ENCODE measurements at places on chromosomes 4 and X. TPM values are rescaled to one million over a fixed set of nuclear protein-coding genes. Genes with fewer than 3 reads are reported as not detected.

The SLC7A11 gene
- 10.1 TPM for total RNA-seq

The GYPE gene
- not detected for total RNA-seq

The GABRQ gene
- 8.6 TPM for total RNA-seq

DNA sequence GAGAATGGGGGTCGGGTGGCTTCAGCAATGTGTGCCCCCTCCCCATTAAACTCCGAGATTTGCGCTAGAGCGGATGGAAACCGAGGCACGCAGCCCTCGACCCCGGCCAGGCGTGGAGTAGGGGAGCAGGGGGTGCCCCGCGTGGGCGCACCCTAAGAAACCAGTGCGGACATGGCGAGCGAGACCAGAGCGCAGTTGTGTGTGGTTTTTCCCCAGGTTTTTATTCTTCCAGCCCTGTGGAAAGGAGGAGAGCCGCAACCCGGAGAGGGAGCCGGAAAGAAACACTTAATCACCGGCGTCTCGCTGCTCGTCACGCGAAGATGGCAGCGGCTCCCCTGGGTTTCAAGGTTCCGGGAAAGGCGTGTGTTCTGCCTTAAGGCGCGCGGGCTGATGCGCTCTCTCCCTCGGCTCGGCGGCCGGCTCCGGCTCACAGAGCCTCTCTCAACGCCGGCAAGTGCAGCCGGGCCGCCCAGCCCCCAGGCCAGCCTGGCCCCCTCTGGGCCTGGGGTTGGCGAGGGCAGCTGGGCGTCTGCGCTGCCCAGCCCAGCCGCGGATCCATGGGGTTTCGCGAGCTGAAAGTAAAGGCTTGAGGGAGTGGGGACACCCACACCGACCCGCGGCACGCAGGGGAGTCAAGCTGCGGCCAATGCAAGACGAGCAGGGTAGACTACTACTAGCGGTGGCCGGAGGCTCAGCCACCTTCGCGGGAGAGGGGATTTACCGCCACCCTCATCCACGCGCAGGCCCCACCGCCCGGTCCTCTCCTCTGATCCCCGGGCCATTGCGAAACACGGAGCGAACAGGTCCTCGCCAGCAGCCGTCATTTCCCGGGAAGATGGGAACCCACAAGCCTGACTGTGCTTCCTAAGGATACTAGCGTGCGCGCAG is 74.0 kb upstream of the BCOR start:
- no peak for DNase-seq

DNA sequence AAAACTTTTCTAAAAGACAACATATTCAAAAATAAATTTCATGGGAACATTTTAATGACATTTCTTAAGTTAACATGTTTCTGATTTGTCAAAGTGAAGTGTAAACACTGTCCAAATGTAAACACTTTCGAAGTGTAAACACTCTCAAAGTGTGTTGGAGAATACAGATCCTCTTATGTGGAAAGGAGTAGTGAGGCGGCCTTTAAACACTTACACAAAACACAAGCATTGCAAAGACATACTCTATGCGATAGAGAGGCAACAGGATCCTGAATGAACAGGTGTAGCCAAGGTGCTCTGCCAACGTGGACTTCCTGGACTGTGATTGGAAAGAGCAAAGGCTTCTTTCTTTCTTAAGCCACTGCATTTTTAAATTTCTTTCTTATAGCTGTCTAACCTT is 62.7 kb upstream of the PGM2 start:
- no peak for DNase-seq

DNA sequence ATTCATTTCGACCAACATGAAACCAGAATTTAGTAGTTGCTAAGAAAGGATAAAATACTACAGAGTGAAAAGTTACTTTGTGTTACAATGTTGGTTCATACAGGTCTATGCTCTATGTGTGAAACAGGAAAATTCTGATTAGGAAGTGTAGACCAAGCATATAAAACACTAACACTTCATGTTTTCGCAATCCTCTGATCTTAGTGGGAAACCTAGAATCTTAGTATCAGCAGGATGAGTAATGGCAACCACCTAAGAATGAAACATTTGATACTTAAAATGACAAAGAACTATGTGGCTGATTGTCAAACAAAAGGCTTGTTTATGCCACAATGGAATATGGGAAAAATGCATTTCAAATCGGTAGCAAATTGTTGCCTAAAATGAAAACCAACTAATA is 116.1 kb downstream of the AMMECR1 start:
- DNase-seq, result no peak

The BMPR1B gene
- 0.77 TPM for total RNA-seq

The NHS gene
- 4.5 TPM for total RNA-seq

- no peak for DNase-seq
These were observed 35.4 kb downstream of the FUNDC1 start for GRCh38 chrX:44507292-44507691.

GRCh38 chr4:104973708-104974107 is 173.0 kb upstream of the TET2 start:
- DNase-seq, result no peak

The GLOD5 gene
- total RNA-seq, result 0.27 TPM

DNA sequence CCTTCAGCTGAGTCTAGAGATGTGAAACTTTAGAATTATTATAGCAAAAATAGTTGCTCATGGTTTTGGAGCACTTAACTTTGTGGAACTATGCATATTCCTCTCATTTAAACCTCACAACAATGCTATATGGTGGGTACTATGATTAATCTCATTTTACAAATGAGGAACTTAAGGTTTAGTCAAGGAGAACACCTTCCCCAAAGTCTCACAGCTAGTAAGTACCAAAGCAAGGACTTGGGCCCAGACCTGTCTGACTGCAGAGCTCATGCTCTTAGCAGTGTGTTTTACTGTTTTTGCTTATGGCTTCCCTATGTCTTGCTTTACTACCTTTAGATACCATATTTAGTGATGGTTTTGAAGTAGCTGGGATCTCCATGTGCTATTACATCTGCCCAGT is 5.1 kb downstream of the UBE2A start:
- no peak for DNase-seq

DNA sequence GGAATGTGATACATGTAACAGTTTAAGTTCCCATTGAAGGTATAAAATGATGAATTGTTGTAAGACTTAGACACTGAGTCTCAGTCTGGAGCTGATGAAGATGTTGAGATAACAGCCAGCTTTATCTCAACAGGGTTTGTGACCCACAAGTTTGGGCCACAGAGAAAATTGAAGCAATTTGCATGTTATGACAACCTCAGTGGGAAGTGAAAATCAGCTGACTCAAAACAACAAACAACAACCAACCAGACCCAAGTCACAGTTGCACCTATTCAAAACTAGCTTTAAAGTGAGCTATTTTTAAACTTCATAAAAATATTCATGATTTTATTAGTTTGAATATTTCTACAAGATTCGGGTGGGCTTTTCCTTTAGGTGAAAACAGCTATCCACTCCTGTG is 8.0 kb downstream of the SFRP2 start:
- DNase-seq, result no peak

The KDR gene
- total RNA-seq, result 87.2 TPM

GRCh38 chr4:80188801-80189458 is 8.4 kb upstream of the PRDM8 start:
- no peak for DNase-seq

Measured in WTC11 (cell line).